Left renal pelvis (tissue), 4 donors: ENCODE measurements at places on chromosomes 5 and 9. TPM values are rescaled to one million over a fixed set of nuclear protein-coding genes. Genes with fewer than 3 reads are reported as not detected.

TMOD1 gene
- 1.8 TPM for polyA plus RNA-seq

PCDHA1 gene
- polyA plus RNA-seq: 0.03 TPM

BAAT gene
- 0.35 TPM for polyA plus RNA-seq

CCDC171 gene
- polyA plus RNA-seq: 6.5 TPM

PTGS1 gene
- polyA plus RNA-seq: 5.9 TPM

GRCh38 chr9:8666060-8666459 is 866.5 kb upstream of the DMAC1 start:
- DNase-seq: no peak

- DNase-seq: no peak
Measured at GRCh38 chr5:173752653-173753052, 135.5 kb upstream of the CPEB4 start.

GRCh38 chr5:5738797-5739489 is 316.5 kb downstream of the ICE1 start:
- DNase-seq: no peak

DNA sequence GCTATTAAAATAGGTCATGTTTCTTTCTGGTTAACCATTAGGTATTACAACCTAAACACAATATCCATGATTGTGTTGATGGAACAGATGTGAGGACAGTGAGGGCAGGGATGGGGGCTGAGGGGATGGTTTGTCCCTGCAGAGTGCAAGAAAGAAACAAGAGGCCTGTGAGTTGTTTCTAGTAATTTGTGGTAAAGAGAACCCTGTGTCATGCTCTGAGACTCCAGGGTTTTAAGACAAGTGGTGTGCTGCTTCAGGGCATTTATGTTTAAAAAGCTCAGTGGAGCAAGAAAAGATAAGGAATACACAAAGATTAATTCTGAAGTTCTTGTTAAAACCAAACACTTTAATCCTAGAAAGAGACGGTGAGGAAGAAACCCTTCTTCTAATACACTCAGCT is 656.5 kb downstream of the TLE1 start:
- no peak for DNase-seq
